Lower leg skin (tissue), 4 donors: ENCODE measurements at places on chromosomes 2 and 18. TPM values are rescaled to one million over a fixed set of nuclear protein-coding genes. Genes with fewer than 3 reads are reported as not detected.

GRCh38 chr2:212114489-212114888 is 424.1 kb downstream of the ERBB4 start:
- DNase-seq, result no peak

DNA sequence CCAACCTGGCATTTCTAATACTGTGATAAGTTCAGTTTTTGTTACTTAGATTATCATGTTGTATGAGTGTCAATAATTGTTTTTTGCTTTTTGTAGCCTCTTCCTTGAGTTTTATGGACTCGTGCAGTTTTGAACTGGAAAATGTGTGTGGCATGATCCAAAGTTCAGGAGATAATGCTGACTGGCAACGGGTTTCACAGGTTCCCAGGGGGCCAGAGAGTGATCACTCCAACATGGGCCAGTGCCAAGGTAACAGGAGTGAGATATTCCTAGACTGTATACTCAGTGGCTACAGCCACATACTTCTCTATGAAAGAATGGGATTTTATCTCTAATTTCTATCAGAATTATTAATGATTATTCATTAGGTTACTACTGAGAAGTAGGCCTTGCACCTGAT is 18.2 kb downstream of the MEP1B start:
- no peak for DNase-seq

GRCh38 chr18:32349728-32350395 is 120.8 kb downstream of the GAREM1 start:
- DNase-seq, result peak; percentile 58

GRCh38 chr18:23838233-23838632 is 149.0 kb downstream of the LAMA3 start:
- DNase-seq, result no peak

- DNase-seq, result peak; percentile 84
Measured at GRCh38 chr2:237696461-237696860, 69.1 kb downstream of the LRRFIP1 start.

DNA sequence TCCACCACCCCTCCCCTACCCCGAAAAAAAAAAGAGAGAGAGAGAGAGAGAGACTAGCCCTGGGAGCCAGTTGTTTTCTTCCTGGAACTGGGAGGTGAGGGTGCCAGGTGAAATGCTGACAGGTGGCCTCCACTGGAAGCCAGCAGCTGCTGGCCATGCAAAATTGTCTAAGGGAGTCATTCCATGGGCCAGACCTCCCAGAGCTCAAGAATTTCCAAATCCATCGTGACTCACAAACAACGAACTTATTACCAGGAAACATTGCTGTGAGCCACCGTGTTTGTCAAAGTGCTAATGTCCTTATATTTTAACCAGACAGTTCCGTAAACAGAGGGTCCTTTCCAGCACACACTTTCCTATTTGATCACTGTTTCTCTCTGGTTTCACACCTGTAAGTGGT is 68.5 kb upstream of the PID1 start:
- no peak for DNase-seq

- DNase-seq, result no peak
Measured at GRCh38 chr18:54284981-54285785, 15.9 kb downstream of the POLI start.

DNA sequence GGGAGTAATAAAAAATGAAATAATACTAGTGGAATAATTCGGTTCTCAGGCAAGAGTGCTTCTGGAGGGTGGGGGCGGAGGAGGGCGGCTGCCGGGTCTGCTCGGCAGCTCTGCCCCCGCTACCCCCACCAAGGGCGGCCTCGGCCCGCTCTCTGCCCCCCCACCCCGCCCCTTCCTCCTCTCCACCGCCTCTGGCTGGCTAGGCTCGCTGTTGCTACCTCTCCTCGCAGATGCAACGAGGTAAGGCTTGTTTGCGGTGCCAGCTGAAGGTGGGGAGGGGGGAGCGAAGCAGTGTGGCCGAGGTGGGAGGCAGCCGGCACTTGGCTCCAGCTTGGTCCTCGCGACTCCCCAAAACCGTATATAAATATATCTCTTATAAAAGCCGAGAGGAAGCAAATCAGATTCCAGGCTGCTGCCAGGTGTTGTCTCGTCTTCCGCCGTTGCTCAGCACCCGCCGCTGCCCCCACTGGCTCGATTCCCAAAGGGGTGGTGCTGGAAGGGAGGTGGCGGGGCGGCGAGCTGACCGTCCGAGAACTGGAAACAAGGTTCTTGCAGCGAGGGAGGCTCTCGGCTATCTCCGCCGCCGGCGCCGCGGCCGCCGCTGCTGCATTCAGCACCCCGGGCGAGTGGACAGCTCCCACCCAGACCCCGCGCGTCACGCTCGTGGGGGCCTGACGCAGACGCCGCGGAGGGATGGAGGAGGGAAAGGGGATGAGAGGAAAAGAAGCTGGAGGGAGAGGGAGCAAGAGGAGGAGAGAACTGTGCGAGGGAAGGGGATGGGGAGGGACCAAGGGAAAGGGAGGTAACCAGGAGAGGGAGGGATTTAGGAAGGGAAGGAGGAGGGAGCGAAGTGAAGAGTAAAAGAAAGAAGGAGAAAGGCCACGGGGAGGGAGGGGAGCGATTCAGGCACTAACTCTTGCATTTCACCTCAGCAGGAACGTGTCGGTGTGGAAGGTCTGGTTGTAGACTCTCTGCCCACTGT is at the start of gene MARCHF4:
Gene MARCHF4, minus strand, starts transcription at position 763 of the 982 bp plus-strand sequence. CDS start 2,223 bp downstream, outside the sequence.
- peak; percentile 42 for DNase-seq

DNA sequence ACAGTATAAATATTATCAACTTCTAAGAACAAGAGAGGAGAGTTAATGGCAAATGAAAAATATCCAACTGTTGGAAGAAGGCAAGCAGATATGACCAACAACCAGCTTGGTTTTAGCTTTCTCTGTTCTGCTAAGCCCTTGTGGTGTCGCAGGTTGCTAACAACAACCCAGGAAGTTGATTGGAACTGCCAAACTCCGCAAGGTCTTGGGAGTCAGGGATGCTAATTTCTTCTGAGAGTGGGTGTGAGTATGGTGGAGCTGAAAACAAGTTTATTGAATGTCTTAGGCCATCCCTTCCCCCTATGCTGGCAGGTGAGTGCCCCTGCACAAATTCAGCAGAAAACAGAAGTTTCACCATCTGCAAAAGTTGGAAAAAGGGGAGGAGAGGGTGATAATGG is 17.5 kb downstream of the BZW1 start:
- no peak for DNase-seq

DNA sequence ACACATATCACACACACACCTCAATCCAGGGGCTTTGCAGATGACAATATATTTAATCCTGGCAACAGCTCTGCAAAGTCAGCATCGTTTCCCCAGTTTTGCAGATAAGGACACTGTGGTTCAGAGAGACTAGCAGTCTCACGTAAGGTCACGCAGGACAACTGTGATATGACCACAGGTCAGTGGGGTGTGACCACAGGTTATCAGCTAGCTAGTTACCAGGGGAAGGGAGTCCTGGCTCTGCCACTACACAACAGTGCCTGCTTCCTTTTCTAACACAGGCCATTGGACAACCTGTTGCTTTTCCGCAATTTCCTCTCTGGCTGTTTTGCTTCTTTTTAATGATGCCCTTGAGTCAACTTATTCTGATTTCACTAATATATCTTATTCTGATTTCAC is 33.3 kb downstream of the RBMS1 start:
- DNase-seq, result no peak

GRCh38 chr2:239835056-239835455 is 190.1 kb downstream of the NDUFA10 start:
- no peak for DNase-seq

- no peak for DNase-seq
Measured at GRCh38 chr18:43720041-43720440, 442.8 kb upstream of the SYT4 start.

DNA sequence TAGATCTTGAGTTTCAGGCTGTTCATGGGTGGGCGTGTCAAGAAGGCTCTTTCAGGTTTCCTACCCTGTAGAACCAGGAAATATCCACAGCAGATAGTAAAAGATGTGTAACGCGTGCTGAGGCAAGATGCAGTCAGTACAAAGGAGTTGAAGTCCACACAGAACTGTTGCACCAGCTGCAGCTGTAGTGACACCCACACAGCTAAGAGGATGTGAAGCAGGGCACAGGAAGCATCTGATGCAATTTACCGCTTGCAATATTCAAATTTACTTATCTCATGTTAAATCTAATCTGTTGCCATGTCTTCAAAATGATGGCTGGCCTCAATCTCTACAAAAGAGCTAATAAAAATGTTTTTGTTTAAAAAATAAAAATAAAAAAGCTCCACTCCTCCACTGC is 132.8 kb downstream of the ARHGAP15 start:
- DNase-seq, result no peak

GRCh38 chr2:203876328-203876727 is 8.8 kb downstream of the CTLA4 start:
- DNase-seq, result no peak

GRCh38 chr18:78731016-78731397 is 248.6 kb upstream of the SALL3 start:
- DNase-seq, result no peak

GRCh38 chr2:62536873-62537547 is 31.0 kb upstream of the TMEM17 start:
- no peak for DNase-seq

DNA sequence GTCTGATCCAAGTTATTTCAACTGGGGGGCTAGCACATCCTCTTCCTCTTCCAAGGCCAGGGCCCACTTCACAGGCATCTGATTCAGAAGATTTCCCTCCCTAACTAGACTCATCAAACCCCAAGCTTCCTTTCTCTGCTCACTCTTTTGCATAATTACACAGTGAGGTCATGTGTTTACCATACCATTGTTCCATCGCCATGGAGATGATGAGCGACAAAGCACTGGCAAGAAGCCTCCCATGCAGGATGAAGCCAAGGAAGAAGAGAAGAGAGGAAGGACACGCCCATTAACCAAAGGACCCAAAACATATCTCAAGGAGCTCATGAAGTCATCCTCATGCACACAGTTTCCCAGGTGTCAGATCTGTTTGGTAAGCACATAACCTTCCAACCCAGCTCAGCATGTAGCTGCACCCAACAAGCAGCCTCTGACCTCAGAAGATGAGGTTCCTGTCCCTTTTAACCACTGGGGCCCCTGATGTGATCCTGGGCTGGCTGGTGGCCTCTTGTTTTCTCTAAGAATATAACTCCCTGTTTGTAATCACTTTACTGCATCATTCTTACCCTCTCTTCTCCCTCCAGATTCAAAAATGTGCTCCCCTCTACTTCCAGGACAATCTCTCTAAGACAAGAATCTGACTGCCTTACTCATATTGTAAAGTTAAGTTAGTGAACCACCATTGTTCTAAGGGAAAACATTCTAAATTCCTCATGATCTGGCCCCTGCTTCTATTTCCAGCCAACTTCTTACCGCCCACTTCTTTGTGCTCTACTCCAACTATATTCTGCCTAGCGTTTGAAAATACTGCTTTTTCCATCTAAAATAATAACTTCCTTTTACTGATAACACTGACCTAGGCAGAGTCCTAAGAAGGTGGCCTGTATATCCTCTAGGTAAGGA is 190.1 kb downstream of the TTC32 start:
- DNase-seq, result no peak

DNA sequence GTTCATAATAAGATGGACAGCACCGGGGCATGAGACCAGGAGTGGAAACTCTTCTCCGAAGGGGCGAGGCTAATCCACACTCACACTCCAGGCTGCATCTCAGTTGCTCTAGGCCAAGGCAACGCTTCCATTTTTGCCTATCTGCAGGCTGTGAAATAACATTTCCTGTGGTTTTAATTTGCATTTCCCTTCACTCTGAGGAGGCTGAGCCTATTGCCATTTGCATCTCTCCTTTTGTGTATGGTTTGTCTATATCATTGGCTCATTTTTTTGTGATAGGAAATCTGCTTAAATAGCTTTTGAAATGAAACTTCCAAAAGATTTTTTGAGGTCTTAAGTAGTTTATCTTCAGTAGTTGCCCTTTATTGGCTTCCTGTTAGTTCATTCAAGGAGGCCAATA is 57.6 kb downstream of the TPGS2 start:
- DNase-seq, result no peak

DNA sequence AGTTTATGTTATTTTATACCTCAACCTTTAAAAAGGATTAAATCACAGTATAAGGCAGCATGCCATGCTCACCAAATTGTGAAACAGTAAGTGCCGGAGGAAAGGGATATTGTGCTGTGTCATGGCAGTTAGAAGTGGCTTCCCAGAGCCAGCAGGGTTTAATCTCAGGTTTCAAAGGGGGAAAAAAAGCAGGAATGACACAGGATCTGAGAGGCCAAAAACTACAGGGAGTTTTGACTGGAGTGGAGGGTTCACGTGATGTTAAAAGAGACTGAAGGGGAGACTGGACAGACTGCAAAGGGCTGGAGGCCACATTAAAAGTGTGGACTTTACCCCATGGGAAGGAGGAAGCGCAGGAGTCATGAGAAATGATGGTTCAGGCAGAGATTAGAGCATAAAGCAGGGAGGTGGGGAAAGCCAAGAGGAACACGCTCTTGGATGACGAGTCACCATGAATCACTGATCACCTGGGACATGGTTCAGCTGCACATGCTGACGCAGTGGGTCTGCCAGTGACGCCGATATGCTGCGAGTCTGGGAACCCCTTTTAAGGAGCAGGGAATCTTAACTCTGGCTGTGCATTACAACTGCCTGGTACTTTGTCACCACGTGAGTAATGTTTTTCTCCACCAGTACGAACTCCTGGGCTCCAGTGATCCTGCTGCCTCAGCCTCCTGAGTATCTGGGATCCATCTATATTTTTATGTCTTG is 6.1 kb downstream of the CHMP1B start:
- no peak for DNase-seq

GRCh38 chr2:169272010-169272409 is 90.3 kb downstream of the LRP2 start:
- no peak for DNase-seq

DNA sequence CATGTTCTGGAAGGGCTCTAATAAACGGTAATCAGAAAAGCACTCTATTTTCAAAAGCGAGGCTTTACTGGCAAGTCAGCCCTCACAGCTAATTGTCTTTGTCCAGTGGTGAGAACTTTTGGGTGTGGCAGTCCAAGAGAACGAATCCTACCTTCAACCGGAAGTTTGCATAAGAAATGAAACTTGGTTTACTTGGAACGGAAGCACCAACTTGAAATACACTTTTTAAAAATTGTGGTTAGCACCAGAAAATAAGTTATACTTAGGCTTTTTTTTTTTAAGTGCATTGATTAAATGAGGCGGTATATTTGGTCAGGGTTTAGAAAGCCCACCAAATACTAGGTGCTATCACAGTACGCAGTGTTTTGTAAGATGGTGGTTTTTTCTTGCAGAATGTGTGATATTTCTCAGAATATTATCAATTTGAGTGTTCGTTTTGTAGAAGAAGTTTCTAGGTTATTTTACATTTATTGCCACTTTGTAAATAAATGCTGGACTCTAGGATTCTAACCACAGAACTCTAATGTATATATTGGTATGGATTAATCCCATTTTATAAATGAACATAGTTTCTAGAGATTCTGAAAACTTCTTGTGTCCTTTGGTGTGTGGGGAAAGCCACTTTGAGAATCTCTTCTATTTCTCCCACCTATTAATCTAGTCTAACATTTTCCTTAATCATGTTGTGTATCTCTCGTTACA is 1.2 kb downstream of the MYL12A start:
- no peak for DNase-seq

LINC00305 gene
- total RNA-seq, result not detected

SLC16A14 gene
- total RNA-seq, result 8.6 TPM

CHRNA1 gene
- not detected for total RNA-seq

RESP18 gene
- not detected for total RNA-seq

COL6A3 gene
- 61.4 TPM for total RNA-seq

REG1B gene
- not detected for total RNA-seq

ZNF892 gene
- total RNA-seq, result 2.6 TPM
